ENCODE measurements at places on chromosomes 1 and 21. TPM values are rescaled to one million over a fixed set of nuclear protein-coding genes. Genes with fewer than 3 reads are reported as not detected.

GRCh38 chr1:204326771-204327300, 32.9 kb downstream of the PLEKHA6 start:
- no peak for DNase-seq

SPRR3 gene
- not detected for total RNA-seq

DNA sequence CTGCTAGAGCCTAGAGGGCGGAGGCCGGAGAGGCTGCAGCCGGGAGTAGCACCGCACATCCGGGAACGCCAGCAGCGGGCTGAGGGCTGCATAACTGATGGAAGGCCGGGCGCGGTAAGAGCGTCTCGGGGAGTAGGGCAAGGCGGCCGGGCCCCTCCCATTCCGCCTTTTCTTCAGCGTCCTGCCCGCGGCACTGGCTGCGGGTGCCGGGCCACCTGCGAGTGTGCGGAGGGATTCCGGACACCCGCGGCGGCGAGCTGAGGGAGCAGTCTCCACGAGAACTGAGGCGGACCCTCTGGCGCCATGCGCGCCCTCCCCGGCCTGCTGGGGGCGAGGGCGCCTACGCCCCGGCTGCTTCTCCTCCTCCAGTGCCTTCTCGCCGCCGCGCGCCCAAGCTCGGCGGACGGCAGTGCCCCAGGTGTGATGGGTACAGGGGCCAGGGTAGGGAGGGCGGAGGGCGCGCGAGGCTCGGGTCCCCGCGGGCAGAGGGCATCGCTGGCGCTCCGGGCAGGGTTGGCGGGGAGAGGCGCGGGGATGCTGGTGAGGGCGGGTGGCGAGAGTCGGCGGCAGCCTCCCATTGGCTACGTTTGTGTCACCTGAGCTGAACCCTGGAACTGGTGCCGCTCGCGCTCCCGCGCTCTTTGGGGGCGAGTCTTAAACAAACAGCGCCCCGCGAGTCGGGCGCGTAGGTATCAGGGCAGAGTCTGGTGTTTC, 334.4 kb downstream of the SRGAP2C start:
- DNase-seq: no peak

LINGO4 gene
- total RNA-seq: not detected

DNA sequence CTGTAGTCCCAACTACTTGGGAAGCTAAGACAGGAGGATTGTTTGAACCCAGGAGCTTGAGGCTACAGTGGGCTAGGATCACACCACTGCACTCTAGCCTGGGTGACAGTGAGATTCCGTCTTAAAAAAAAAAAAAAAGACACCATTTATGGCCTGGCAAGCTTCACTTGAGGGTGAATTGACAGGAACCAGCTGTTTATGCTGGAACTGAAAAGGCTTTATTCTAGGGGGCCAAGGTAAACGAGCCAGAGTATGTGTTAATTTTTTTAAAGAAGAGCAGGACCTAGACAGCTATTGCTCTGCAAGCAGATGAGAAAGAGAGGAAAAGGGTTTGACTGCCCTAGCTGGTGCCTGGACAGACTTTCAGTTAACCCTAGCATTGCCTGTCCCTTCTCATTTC, 37.0 kb downstream of the S100A6 start:
- no peak for DNase-seq

HSPB7 gene
- 68.7 TPM for total RNA-seq

- DNase-seq: no peak
These were observed 58.9 kb downstream of the ERG start for GRCh38 chr21:38439426-38439825.

GRCh38 chr1:212500983-212501382, 68.3 kb downstream of the NENF start:
- DNase-seq: no peak

GRCh38 chr21:10521091-10521598, at the start of gene TPTE:
Gene TPTE (plus strand): TSS chr21:10521583. CDS start chr21:10538724, 17,141 bp downstream.
- no peak for DNase-seq

IL19 gene
- total RNA-seq: not detected

DNA sequence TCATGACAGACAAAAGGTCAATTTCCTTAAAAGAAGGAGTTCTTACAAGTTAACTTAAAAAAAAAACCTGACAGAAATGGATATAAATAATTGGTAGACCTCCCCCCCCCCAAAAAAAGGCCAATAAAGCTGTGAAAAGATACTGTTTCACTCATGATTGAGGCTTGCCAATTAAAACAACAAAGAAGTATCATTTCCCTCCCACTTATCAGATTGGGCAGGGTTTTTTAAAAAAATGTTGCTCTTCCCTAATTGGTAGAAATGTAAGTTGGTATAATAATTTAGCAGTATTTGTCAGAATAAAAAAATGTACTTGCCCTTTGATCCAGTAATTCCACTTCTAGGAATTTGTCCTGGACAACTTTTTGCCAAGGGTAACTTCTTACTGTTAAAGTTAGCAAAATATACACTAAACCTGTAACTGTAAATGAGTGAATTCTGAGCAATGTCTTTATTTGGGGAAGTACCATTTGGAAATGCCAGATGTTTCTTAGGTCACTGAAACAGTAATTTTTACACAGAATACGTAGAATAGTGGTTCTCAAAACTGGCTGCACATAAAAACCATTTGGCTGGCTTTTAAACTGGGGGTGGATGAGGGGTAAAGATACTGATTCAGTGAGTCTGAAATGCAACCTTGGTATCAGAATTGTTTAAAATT, 17.5 kb downstream of the RNF2 start:
- no peak for DNase-seq

DNA sequence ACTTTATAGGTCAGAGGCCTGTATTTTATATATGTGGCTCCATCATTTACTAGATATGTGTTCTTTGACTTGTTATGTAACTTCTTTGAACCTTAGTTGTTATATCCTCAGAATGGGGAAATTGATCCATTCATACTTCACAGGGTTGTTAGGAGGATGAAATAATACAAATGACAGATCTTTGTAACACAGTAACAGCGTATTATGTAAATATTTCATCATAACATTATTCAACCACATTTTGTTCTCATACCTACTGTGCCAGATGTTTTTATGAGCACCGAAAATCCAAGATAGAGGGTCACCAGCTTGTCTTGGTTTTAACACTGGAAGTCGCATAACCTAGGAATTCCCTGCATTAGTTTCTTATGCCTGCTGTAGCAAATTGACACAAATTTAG, 3.3 kb downstream of the SUCO start:
- DNase-seq: no peak

DNA sequence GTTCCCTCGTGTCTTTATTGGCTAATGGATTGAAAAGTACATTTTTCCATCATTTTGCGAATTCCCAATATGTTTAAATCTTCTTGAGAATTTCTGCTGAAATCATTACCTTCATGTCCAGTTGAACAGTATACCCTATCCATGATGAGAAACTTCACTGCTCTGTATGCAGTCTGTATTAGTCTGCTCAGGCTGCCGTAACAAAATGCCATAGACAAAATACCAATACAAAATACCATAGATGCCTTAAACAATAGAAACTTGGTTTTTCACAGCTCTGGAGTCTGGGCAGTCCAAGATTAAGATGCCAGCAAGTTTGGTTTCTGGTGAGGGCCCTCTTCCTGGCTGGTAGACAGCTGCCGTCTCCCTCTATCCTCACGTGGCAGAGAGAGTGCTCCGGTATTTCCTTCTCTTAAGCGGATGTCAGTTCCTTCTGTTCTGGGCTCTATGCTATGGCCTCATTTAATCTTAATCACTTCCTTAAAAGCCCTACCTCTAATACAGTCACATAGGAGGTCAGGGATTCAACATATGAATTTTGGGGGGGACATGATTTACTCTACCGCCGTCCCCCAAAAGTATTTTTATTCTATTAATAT, 27.0 kb downstream of the CXADR start:
- DNase-seq: no peak

GRCh38 chr1:114482585-114482984, 28.4 kb downstream of the TRIM33 start:
- DNase-seq: no peak

- DNase-seq: no peak
These were observed 441.5 kb downstream of the PLA2G4A start for GRCh38 chr1:187270256-187270655.

DNA sequence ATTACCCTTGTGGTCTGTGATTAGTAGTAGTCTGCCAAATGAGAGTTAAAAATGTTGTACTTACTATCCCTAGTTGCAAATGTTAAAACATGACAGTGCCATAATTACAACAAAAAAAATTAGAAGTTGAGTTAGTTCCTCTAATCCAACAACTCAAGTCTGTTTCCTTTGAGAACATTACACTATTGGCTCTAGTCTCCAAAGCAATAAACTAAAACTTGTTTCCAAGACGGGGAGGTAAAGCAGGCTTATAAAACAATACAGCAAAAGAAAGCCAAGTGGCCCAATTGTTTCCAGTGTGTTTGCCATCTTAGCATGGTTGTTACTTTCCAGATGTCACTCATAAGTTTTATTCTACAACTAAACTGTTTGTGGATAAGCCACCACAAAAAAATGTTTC, 11.6 kb downstream of the KYAT3 start:
- DNase-seq: no peak

TINAGL1 gene
- 31.4 TPM for total RNA-seq

FCAMR gene
- total RNA-seq: not detected

SV2A gene
- total RNA-seq: 2.9 TPM

DNA sequence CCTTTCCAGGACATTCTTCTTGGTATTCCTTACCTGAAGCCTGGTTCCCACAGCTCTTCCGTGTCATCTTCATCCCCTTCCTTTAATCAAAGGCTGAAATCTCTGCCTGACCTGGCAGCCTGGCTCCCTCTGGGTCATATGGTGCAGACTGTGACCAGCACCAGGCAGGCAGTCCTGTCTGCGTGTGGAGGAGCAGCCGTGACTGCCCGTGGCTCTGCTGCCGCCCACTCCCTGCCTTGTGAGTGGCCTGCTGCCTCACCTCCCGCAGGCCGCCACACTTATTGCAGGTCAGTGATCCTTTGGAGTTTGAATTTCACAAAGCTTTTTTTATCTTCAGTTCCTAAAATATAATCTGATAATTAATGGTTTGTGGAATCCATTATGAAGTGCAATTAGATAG, 36.2 kb upstream of the EPHA8 start:
- DNase-seq: no peak

GRCh38 chr1:232074265-232074664, 447.7 kb downstream of the DISC1 start:
- no peak for DNase-seq

- no peak for DNase-seq
These were observed 4.2 kb downstream of the ST6GALNAC5 start for GRCh38 chr1:76871355-76871974.

HES4 gene
- total RNA-seq: 26.9 TPM

FOXJ3 gene
- 55.7 TPM for total RNA-seq

GRCh38 chr1:236759252-236759859, 35.7 kb upstream of the MTR start:
- no peak for DNase-seq

- no peak for DNase-seq
These were observed 93.8 kb upstream of the PRDX6 start for GRCh38 chr1:173383351-173383750.

DNA sequence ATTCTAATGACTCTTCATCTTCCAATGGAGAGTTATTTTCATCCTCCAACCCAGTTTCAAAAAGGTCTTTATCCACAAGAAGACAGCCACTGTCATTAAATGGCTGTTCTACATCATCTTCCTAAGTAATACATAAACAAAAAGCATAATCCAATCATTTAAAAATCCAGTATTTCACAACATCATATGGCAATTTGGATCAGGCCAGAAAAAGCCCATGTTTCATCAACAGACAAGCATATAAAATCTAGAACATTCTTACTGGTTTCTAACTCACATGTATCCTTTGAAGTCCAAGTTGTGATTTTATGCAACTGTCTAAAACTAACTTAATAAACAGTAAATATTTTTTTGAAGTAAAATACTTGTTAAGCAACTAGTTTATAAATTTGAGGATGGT, 6.6 kb downstream of the CLSPN start:
- DNase-seq: no peak

DNA sequence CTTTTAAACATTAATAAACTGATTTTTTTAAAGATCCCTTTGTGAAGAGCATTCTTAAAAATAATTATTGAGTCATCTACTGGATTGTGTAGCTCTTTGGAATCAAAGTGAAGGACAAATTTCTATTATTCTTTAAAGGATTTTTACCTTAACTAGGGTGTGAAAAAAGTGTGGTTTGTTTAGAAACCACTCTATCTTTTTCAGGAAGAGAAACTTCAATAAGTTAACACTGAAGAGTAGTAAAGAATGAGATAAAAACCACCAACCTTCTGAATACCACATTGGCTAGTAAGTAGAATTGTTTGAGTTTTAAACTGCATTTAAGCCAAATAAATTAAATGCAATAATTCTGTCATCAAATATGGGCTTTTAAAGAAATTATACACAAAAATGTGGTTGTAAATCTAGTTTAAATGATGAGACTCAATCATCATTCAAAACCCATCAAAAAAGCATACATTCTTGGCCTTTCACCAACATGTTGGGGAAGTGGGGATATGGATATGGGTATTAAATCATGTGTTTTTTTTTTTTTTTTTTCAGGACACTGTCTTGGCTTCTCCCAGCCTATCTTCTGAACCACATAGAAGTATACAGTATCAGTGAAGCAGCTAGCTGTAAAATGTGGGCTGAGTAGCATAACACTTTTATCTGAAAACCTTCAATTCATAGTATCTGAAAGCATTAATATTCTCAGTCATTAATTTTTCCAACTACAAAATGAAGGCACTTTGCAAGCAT, 4.8 kb downstream of the S1PR1 start:
- DNase-seq: no peak

GRCh38 chr1:95731466-95731865, 497.5 kb downstream of the RWDD3 start:
- DNase-seq: no peak

- DNase-seq: peak; percentile 67
These were observed 64.8 kb downstream of the MYOM3 start for GRCh38 chr1:24047110-24047477.

AMY1A gene
- 13.3 TPM for total RNA-seq

GSTM3 gene
- 278 TPM for total RNA-seq

FAAH gene
- total RNA-seq: 12.9 TPM

- no peak for DNase-seq
These were observed 73.4 kb upstream of the SOD1 start for GRCh38 chr21:31586118-31586517.

DNA sequence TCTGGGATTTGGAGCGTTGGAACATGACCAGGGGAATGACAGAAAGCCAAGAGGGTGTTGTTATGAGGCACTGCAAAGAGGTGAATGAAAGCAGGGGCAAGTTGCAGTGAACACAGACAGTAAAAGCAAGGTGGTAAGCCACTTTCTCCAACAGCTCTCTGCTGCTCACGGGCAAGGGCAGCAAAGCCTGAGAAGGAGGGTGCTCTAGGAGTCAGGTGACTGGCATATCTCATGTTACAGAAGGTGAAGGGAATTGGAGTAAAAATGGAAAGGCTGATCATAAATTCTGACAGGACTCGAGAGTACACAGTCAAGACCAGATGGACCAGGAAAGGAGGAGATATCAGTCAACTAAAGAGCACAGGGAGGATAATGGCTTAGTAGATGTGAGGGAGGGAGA, 14.5 kb downstream of the VAV3 start:
- no peak for DNase-seq

- DNase-seq: no peak
These were observed 60.3 kb downstream of the RHOU start for GRCh38 chr1:228795596-228795995.

PCP4L1 gene
- 3.6 TPM for total RNA-seq

PLA2G2F gene
- total RNA-seq: 0.15 TPM

PTPRU gene
- total RNA-seq: 29.9 TPM
